HT1080 (cell line): ENCODE measurements at places on chromosomes 2 and 18.

GRCh38 chr2:179137200-179137759 is 87.3 kb upstream of the CCDC141 start:
- DNase-seq: no peak

DNA sequence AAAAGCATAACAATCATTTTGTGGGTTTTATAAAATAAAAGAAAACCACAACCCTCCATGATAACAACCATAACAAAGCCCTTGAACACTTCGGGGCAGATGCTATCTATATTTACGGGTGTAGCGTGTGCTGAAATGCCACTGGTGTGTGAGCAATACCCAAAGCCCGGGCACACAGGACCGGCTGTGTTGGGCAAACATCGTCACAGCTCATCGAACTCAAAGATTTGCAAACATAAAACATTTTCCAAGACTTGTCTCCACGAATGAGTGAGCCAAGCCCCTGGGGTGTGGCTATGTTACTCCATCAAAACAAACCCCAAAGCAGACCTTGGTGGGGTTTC is 290.2 kb downstream of the LPIN1 start:
- DNase-seq: no peak

GRCh38 chr18:49521216-49521835 is 34.3 kb upstream of the C18orf32 start:
- DNase-seq: peak; percentile 34

DNA sequence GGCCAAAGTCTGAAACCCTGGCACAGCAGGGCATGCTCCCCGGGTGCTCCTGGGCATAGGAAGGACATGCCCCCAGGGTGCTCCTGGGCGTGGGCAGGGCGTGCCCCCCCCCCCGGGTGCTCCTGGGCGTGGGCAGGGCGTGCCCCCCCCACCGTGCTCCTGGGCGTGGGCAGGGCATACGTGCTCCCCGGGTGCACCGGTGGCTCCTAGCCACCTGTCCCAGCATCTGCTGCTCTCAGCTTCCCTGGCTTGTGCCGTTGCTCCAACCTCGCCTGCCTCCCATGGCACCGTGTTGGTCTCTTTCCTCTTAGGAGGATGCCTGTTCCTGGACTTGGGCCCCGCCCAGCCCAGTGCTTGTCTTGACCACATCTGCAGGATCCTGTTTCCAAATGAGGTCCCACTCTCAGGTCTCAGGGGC is 95.6 kb upstream of the CTDP1 start:
- no peak for DNase-seq

DNA sequence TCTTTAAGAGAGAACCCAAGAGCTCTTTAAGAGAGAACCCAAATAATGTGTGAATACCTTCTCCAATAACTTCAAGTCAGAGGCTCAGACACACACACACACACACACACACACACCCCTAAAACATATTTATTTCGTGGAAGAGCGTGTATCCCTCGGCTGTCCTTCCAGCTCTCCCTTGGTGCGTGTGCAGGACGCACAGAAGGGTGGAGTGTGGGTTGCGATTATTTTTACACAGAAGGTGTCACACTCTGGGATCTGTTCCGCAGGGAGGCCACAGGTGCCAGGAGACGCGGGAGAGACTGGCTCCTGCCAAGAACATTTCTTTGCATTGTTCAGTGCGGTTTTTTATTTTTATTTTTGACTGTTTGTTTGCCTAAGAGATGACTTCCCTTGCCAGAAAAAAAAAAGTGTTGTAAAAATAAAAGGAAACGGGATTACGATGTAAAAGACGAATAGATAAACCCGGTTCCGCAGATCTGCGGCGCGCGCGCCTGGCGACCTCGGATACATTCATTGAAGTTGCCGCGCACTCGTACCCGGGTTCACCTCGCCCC is 47.3 kb upstream of the ATP6V1B1 start:
- DNase-seq: no peak

- DNase-seq: no peak
These were observed 63.8 kb downstream of the MEX3C start for GRCh38 chr18:51133580-51134160.
